ENCODE measurements at places on chromosomes 7 and 10.

DNA sequence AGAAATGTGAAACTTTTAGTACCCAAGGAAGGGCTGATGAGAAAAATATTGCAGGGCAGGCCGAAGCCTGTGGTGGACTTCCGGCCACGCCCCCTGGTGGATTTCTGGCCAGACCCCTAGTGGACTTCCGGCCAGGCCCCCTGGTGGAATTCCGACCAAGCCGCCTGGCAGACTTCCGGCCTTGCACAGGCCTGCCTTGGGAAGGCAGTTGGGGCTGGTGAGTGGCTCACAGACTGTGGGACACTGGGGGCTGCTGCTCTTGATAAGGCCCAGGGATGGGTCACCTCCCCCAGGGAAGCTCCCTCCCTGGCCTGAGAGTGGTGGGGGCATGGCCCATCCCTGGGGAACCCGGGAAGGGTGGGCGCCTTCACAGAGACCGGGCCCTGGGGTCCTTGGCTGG lies 116.4 kb upstream of the MKI67 start:
- no peak for DNase-seq

GRCh38 chr7:123480107-123480506 lies 54.3 kb downstream of the IQUB start:
- no peak for DNase-seq

GRCh38 chr7:14761510-14762296 lies 140.8 kb downstream of the DGKB start:
- peak; percentile 52 for DNase-seq

GRCh38 chr10:6305401-6306321 lies 102.9 kb downstream of the PFKFB3 start:
- DNase-seq: no peak

GRCh38 chr7:68015122-68015977 lies 1018.7 kb downstream of the TYW1 start:
- no peak for DNase-seq

- no peak for DNase-seq
Measured at GRCh38 chr7:37149051-37149772, 299.5 kb downstream of the ELMO1 start.

DNA sequence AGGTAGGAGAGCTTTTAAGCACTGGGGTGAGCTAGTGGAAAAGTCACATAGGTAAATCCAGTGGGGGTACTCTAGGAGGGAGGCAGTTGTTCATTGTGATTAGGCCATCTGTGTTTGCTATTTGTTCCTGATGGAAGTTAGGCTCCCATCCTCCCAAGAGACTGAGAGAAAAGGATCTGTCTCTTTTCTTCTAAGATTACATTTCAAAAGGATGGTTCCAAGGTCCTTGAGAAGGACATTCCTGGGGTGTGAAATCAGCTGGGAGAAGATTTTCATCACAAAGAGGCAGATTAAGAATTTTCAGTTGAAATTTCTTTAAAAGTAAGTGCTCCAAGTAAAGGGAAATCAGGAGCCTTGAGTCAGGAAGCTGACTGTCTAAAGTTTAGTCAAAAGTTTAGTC lies 210.8 kb upstream of the CSTF2T start:
- DNase-seq: no peak

DNA sequence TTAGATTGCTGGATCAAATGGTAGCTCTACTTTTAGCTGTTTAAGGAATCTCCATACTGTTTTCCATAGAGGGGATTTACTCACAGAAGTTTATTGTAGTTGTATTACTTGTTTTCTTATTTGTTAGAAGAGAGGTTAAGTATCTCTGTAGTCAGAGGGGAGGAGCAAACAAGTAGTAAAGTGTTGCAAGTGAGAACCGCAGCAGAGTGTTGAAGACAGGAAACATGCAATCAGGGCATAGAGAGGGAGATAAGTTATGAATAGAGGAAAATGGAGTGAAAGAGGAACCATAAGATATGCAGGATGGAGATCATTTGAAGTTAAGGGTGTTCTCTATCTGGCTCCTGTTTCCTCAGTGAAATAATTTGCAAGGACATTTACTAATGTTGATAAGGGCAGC lies 331.4 kb upstream of the TMEM229A start:
- DNase-seq: no peak

- DNase-seq: no peak
Measured at GRCh38 chr7:54253036-54253373, 289.2 kb upstream of the VSTM2A start.

DNA sequence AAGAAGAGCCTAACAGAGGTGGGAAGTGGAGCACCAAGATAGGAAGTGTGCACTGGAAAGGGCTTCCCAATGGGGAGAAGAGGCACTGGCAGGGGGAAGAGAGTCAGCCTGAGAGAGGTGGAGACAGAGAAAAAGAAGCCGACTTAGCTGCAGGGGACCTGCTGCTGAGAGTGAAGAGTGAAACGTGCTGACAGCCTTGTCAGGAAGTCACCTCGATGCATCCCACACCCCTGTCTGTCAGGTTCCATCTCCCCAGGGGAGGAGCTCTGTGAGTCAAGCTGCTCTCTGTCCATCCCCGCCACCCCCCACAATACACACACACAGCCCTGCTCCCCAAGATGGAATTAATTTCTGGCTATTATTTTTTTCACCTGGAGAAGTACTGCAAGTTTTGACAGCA lies 14.0 kb downstream of the KAZALD1 start:
- DNase-seq: no peak

DNA sequence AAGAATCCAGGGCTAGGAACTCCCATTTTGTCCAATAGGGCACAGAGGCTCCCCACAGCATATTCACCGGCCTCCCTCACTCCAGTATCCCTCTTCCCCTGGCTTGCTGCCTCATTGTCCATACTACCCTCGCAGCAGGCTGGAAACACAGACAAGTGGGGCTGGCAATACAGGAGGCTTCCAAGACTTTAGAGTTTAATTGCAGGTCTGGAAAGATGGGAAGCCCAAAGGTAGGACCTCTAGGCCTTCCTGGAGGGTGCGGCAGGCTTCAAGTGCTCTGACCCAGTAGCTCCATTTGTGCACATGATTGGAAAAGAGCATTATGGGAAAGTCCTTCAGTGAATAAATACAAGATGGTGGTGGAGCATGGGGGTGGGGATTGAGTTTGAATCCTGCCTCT lies 166.7 kb downstream of the EVX1 start:
- no peak for DNase-seq

DNA sequence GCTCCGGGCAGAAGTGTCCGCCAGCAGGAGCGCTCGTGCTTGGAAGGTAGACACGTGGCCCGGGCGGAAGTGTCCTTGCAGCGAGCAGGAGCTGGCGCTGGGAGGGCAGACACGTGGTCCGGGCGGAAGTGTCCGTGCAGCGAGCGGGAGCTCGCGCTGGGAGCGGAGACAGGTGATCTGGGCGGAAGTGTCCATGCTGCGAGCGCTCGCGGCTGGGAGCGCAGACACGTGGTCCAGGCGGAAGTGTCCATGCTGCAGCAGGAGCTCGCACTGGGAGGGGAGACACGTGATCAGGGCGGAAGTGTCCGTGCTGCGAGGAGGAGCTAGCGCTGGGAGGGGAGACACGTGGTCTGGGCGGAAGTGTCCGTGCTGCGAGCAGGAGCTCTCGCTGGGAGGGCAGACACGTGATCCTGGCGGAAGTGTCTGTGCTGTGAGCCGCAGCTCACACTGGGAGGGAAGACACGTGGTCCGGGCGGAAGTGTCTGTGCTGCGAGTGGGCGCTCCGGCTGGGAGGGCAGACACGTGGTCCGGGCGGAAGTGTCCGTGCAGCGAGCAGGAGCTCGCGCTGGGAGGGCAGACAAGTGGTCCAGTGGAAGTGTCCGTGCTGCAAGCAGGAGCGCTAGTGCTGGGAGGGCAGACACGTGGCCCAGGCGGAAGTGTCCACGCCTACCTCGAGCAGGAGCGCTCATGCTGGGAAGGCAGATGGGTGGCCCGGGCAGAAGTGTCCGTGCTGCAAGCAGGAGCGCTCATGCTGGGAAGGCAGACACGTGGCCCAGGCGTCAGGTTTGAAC lies 41.1 kb upstream of the PRKAR1B start:
- peak; percentile 17 for DNase-seq

DNA sequence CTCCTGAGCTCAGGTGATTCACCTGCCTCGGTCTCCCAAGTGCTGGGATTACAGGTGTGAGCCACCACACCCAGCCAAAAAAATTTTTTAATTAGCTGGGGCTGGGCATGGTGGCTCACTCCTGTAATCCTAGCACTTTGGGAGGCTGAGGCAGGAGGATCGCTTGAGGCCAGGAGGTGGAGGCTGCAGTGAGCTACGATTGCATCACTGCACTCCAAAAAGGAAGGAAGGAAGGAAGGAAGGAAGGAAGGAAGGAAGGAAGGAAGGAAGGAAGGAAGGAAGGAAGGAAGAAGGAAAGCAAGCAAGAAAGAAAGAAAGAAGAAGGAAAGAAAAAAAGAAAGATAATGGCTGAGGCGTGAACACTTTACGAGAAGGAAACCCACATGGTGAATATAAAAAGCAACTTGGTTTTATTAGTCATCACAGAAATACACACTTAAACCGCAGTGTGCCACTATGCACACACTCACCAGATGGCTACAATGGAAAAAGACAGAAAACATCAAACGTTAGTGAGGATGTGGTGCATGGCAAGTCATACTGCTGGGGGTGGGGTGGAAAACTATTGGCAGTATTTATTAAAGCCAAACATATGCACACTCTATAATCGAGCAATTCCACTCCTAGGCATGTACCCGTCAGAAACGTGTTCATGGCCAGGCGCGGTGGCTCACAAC lies 4.4 kb upstream of the CCL26 start:
- DNase-seq: peak; percentile 90

DNA sequence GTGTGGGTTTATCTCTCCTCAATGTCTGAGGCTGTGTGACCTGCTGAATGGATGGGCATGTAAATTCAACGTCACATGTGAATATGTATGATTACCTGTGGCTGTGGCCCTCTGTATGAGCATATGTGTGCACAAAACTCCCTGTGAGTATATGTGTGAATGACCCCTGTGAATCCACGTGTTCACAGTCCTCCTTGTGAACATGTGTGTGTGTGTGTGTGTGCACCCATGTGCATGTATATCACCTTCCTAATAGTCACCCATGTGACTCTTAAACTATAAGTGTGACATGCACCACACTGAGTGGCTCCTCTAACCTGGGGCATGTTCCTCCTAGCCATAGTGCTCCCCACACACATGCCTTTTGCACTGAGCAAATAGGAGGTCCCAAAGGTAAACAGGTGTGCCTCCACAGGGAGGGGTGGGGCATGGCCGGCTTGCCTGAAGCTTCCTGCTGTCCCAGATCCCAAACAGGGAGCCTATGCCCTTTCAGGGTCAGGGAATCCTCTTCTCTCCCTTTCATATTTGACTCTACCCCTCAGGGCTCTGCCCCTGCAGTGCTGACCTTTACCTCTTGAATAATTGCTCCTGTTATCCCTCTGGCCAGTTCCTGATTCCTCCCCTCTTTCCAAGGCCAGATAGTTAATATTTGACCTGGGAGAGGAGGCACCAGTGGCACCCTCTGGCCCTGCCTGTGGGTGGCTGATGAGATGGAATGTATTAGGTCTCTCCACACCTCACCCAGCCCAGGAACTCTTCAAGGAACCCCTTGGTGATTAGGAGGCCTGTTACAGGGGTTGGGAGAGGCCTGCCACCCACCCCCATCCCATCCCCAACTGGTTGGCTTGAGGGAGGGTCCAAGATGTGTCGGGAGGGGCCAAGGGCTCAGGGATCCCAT lies 1.9 kb downstream of the SEMA4G start:
- no peak for DNase-seq

DNA sequence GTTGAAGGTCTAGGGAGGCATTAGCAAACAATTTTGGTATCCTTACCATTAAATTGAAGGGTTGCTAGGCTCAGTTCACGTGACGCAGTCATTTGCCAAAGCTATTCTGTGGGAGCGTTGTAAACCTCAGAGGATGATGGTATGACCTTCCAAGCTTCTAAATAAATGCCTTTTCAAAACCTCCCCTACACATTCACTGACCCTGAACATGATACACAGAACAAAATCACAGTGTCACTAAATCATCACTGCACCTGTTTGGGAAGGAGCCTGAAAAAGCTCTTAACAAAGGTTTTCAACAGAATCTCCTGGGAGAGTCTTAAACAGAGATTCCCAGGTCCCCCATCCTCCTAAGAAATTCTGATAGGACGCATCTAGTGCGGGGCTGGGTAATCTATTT lies 13.2 kb upstream of the CCDC172 start:
- DNase-seq: no peak

- DNase-seq: no peak
Measured at GRCh38 chr10:8794860-8795259, 740.4 kb downstream of the GATA3 start.

- DNase-seq: no peak
Measured at GRCh38 chr7:113722006-113722405, 196.8 kb downstream of the PPP1R3A start.

GRCh38 chr10:53579773-53580172 lies 807.2 kb upstream of the MBL2 start:
- DNase-seq: no peak

- no peak for DNase-seq
Measured at GRCh38 chr7:130500463-130500862, 8.6 kb downstream of the MEST start.

DNA sequence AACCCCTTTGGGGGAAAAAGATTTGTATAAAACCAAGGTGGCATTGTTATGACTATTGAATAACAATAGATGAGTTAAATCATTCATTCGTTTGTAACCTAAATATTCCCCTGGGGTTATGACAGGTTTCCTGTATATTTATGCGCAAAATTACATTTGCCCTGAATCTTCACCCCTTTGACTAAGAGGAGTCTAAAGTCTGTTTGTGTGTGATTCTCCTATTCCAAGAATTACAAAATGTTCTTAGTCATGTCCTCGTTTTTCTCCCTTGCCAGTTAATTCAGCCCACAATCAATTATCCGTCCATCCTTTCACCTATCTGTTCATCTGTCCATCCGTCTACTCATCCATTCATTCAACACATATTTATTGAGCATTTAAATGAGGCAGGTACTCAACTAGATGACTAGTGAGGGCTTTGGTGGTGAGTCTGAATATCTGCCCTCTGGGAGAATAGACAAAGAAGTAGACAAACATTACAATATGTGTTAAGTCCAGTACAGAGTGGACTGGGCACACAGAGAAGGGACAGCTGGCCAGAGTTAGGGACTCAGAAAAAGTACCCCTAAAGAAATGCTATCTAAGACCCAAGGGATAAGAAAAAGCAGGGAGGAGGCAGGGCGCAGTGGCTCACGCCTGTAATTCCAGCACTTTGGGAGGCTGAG lies 35.6 kb upstream of the TCF7L2 start:
- DNase-seq: no peak

DNA sequence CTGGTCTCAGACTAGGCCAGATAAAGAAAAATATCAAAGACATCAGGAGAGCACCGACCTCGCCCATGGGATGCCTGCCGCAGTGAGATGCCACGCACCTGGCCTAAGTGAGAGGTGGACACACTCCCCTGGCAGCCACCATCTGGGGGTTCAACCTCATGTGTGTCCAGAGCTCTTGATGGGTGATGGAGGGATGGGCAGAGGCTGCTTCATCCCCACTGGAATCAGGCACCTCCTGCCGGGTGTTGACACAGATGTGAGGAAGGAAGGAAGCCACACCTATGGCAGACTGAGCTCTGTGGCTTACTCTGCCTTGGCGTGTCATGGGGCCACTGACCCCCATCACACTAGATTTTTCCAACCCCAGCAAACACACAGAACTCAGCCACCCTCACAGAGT lies 11.4 kb downstream of the ZNF488 start:
- no peak for DNase-seq

Measured in AG09309 (cell line).